ENCODE measurements at places on chromosomes 12 and 14. TPM values are rescaled to one million over a fixed set of nuclear protein-coding genes. Genes with fewer than 3 reads are reported as not detected.

GRCh38 chr12:2876431-2877046, 435 bp downstream of the FOXM1 start:
- DNase-seq, result peak; percentile 15

FRMD6 gene
- 53.1 TPM for total RNA-seq

DNA sequence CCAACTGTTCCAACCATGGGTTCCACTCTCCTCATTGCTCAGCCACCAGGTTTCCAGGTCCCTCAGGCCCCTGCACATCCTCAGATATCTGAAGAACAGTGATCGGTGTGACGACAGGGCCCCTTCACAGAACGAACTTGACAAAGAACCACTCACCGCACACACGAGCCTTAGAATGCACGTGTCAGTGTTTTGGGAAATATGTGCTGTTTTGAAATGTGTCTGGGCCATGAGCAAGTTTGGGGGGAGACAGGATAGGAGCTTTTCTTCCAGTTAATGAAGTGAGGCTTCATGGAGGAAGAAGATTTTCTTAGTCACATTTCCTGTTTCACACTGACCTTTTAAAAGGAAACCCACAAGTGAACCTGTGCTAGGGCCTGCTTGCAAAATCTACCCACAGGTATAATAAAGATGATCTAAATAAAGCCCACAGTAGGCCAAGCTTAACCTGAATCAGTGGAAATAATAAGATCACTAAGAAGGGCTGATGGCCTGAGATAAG, 58.6 kb downstream of the ZFP36L1 start:
- DNase-seq, result peak; percentile 14

DNA sequence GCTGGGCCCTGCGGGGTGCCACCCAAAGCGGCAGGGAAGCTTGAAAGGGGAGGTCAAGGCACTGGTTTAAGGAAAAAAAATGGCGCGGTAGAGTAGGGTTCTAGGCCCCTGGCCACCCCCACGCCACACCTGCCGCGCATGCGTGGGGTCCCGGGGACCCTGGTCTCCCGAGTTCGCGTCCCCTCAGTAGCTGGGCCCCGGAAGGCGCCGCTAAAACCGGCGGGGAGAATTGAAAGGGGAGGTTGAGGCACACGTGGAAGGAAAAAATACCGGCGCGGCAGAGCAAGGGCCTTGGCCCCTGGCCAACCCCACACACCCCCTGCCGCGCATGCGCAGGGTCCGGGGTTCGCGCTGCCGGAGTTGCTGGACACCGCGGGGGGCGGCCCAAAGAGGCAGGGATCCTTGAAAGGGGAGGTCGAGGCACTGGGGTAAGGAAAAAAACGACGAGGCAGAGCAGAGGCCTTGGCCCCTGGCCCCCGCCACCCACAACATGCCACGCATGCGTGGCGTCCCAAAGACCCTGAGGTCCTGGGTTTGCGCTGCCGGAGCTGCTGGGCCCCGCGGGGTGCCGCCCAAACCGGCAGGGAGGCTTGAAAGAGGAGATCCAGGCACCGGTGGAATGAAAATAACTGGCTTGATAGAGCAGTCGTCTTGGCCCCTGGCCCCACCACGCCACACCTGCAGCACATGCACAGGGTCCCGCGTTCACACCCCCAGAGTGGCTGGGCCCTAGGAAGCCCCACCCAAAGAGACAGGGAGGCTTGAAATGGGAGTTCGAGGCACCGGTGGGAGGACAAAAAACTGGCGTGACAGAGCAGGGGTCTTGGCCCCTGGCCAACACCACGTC, 314.5 kb downstream of the ALG10 start:
- no peak for DNase-seq

DNA sequence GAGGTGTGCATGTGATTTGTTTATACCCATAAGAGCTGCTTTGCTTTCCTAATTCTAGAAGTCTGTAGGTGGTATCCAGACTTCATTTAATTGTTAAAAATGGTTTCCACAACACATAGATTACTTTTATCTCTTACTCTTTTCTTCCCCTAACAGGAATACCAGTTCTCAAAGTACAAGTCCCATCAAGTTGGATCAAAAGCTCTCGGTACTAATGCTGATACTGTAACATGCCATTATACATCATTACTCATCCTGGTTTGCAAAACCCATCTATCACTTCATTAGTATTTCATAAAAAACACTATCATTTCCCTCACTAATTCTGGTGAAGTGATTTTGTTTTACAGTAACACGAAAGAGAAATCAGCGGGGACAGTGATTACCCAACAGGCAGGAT, 94.3 kb downstream of the PPP2R5E start:
- DNase-seq, result no peak

ALX1 gene
- total RNA-seq, result not detected

- no peak for DNase-seq
Observed at GRCh38 chr12:6235499-6235898, 35.3 kb downstream of the CD9 start.

RND1 gene
- total RNA-seq, result 0.12 TPM

DNA sequence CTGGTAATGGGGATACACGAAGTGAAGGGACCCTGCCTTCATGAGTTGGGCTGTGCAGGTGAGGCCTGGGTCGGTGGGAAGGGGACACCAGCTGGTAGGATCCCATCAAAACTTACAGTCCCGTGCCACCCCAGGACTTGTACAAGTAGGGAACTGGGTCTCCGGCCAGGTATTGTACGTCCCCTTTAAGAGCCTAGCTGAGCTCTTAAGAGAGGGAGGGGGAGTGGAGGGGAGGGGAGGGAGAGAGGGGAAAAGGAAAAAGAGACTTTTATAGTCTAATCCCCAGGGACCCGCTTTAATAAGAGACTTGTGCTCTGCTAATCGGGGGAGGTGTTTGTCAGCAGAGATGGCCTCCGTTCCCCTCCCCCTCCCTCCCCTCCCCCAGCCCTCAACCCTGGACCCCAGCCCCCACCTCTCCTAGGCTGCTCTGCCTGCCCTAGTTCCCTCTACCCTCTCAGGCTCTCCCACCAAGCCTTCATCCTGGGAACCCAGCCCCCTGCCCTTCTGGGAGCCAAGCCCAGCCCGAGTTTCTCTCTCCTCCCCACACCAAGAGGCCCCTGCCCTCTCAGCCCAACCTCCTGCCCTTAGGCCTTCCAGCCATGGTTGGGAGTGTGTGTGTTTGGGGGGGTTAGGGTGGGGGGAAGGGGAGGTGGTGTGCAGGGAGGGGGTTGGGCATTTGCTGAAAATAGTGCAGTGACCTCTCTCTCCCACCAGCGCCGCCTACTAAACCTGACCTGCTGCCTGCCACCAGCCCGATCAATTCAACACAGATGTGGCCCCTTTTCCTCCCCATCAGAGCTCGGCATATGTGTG, 2.6 kb downstream of the GDF11 start:
- DNase-seq, result no peak

Data from A172 (cell line).